ENCODE measurements at places on chromosomes 3 and 15.

GRCh38 chr3:155748611-155749365 lies 3.9 kb upstream of the PLCH1 start:
- DNase-seq = no peak

GRCh38 chr3:146589899-146590508 lies 15.1 kb downstream of the PLSCR5 start:
- peak; percentile 2 for DNase-seq

DNA sequence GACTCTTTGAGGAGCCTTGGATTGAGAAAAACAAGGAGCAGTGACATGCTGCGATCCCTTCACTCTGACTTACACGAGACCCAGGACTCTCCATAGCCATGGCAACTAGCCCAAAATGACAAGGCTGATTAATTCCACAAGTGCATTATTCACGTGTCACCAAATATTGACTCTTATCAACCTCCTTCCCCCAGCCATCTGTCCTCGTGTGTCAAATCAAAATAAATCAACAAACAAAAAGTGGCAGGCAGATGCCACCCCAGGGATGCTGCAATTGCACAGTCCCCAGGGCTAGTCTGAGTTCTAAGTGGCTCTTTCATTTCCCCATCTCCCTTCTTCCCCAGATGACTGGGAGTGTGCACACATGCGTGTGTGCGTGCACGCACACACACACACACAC lies 104.9 kb downstream of the AQP9 start:
- DNase-seq = no peak

- no peak for DNase-seq
These were observed 40.5 kb downstream of the ANO10 start for GRCh38 chr3:43581343-43581742.

GRCh38 chr3:24688446-24689148 lies 193.9 kb upstream of the THRB start:
- no peak for DNase-seq

DNA sequence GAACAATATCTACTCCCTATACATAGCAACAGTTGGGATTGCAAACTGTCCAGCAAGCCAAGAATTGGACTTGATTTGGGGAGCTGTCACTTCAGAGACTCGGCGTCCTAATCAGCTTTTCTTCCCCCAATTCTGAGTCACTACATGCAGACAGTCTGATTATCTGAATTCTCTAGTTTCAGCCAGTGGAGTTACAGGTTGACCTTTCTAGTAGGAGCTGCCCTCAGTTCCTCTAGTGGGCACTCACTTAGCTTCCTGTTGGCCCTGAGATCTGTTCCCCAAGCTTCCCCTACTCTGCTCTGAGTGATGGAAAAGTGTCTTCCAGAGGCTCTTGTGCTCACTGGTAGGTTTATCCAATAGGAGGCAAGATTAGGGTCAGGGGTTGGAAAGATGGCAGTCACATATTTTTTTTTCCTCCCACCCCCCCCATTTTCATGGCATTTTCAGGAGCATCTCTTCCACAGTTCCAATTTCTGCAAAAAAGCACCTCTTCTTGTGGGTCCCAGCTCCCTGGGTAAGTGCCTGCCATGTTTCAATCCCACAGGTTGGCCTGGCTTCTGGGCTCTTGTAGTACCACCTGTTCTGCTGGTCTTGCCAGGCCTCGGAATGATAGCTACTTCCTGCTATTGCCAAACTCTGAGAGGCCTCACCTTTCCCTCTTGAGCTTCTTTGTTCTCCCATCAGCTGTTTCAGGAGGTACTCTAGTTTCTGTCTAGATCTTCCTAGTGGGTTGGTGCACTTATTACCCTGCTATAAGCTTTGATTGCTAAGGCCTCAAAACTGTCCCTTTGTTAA lies 182.2 kb downstream of the RAP2B start:
- no peak for DNase-seq

DNA sequence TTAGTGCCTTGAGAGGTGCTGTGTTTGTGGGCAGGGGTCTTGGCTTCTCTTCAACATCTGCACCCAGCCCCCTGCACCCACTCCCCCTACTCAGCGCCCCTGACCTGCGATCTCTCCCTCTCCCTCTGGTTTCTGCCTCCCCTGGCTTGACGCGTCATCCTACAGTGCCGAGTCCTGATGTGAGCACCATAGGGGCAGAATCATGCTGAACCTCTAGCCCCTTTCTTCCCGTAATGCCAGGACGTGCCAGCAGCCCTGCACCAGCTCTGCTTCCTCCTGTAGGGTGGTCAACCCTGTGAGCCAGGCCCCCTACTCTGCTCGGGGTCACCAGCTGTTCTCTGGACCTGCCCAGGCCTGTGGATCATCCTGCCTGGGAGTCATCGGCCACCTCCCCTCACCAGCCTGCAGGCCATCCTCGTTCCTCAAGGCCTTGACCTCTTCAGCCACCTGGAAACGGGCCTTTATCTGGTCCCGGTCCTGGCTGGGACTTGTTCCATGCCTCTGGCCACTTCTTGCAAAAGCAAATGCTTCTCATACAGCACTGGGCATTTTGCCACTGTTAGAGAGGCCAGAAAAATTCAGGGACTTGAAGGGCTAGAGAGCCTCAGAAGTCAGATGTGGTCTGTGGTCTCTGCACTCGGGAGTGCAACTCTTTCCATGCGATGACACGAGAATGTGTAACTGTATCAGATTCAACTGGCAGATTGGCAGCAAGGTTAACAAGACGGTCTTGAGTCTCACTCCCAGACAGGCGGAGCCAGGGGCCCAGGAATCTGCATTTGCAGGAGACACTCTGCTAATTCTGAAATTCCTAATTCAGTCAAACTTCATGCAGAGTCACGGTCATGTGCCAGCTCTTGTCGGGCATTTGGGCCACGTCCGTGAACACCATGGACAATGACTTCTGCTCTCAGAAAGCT lies 16.7 kb upstream of the KLF15 start:
- DNase-seq = no peak

GRCh38 chr3:16936233-16936632 lies 51.5 kb downstream of the PLCL2 start:
- peak; percentile 21 for DNase-seq

- DNase-seq = no peak
These were observed 27.7 kb downstream of the ABHD17C start for GRCh38 chr15:80722811-80723210.

DNA sequence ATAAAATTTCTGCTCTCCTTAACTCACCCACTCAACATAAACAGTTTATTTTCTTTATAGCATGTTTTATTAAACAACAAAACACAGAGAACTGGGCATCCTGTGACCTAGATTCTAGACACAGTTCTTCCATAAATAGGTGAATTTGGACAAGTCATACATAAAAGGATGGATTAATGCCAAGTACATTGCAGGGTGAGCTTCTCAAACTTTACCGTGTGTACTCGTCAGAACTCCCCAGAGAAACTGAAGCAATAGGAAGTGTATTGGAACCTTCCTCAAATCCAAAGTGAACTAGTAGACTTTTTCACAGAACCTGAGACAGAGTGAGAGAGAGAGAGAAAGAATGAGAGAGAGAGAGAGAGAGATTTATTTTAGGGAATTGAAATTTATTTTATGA lies 139.7 kb downstream of the CD47 start:
- no peak for DNase-seq

- peak; percentile 55 for DNase-seq
These were observed 12.0 kb downstream of the MESD start for GRCh38 chr15:80977627-80978036.

DNA sequence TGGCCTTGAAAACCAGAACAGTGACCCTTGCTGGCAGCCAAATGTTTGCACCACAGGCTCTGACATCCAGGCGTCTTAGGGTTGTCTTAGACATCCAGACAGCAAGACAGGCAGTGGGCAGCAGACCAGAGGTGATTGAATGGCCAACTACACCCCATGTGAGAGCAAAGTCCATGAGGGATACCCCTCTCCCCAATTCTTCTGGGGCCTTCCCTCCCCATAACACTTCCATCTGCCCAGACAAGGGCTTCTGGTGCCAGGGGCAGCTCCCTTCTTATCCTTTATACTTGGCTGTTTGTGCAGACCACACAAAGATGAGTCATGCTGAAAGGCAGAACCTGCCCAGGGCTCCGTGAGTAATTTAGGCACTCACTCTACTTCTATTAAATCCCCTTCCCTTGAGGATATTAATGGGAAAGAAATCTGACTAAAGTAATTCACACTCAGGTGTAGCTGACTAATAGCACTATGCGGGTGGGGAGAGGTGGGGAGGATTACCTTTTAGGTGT lies 257.9 kb downstream of the UACA start:
- no peak for DNase-seq

- DNase-seq = no peak
These were observed 7.6 kb downstream of the TEX264 start for GRCh38 chr3:51678641-51679040.

DNA sequence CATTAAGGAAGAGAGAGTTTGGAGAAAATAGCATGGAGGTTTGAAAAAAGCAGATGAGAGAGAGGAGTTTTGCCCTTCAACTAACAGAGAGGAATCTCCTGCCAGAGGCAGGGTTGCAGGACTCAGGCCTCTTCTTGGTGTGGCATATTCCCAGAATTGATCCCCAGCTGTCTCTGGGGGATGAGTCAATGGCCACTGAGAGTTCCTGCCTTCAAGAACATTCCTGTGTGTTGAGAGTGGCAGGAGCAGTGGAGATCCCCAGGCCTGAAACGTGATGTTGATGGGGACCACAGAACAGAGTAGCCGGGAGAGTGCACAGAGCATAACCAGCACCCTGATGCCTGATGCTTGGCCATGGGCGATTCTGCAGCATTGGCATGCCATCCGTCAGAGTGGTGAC lies 348.4 kb upstream of the THBS1 start:
- no peak for DNase-seq

- no peak for DNase-seq
These were observed 468.5 kb upstream of the KCNMB2 start for GRCh38 chr3:178067721-178068120.

DNA sequence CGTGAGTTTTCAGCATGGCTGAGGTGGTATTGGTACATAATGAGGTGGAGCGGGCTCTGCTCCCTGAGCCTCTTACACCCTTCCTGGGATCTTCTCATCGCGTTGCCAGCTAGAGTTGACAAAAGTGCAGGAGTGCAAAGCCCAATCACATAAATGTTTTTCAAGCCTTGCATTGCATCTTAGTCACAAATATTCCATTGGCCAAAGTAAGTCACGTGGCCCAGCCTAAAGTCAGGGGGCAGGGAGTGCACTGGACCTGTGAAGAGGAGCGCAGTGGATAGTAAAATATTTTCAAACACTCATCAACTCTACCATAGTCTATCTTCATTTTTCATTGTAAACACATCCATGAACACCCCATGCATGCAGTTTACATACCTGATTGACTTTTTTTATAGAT lies 329.8 kb upstream of the NR2E3 start:
- no peak for DNase-seq

GRCh38 chr15:52493968-52494367 lies 34.7 kb downstream of the MYO5A start:
- DNase-seq = no peak

DNA sequence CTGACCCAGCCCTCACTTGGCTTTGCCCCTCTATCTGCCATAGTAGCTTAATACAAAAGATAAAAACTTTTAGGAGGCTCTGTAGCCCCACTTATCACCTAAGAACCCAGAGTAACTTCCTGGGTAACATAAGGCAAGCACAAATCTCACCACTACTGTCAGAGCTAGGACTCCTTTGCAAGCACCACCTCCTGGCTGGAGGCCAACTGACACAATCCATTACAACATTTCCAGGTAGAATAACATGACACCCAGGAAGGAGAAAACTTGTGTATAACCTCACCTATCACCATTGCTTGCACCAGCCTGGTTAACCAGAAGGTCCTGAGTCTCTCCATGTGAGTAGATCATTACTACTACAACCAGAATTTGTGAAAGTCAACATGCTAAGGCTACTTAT lies 230.0 kb downstream of the TUSC7 start:
- DNase-seq = no peak

- no peak for DNase-seq
These were observed 101.2 kb downstream of the ST8SIA2 start for GRCh38 chr15:92494806-92495336.

DNA sequence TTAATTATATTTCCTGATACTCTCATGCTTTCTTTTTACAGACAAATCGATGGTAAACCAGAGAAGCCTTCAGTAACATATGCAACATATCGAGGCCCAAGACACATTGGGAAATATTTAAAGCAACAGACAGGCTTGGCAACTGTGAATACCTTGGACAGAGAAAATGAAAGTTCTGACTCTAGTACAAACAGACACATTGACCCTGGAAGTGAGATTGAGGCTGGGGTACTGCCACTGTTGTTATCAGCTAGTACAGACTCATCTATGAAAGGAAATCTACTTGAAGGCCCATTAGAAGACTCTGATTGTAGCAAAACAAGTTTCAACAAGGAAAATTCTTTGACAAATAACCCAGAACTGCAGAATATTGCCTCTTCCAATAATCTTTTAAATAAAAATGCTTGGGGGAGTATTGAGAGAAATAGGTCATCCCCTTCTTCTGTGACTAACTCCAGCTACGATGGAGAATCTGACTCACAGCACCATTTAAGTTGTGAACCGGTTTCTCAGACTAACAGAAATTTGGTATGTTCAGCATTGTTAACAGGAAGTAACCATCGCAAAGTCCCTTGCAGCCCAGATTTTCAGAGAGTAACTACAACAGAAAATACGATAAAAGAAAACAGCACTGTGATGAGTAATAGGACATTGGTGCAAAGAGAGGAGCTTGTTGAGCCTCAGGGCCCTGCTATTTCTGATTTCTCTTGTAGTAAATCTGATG lies 50.2 kb downstream of the CRYBG3 start:
- peak; percentile 22 for DNase-seq

DNA sequence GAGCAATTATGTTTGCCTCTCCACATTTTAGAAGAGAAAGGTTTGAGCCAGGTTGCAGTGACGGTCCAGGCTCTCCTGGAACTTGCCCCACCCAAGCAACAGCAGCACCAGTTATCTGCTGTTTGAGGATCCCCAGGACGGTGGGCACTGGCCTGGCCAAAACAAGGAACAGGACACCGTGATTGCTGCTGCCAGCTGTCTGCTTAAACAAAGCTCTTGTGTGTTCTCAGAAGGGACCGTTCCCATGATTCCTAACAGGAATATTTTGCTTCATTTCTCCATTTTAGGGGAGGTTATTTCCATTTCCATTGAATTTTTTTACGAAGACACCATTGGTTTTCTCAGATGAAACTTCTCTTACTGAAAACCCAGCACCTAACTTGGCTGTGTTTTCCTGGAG lies 66.4 kb upstream of the RPL35A start:
- DNase-seq = no peak

- peak; percentile 51 for DNase-seq
These were observed 26.9 kb downstream of the PIERCE2 start for GRCh38 chr15:55434989-55435825.

GRCh38 chr3:72446218-72447058 lies 401.8 kb downstream of the SHQ1 start:
- DNase-seq = peak; percentile 35

GRCh38 chr3:23996095-23996524 lies 51.0 kb downstream of the NR1D2 start:
- no peak for DNase-seq

GRCh38 chr15:51403072-51403878 lies 61.8 kb downstream of the GLDN start:
- no peak for DNase-seq

- no peak for DNase-seq
These were observed 117.5 kb downstream of the PDCD6IP start for GRCh38 chr3:33915796-33916546.

Measured in CD4-positive, alpha-beta T cell treated with Interleukin-12 subunit alpha and Interleukin-12 subunit beta, for 1 hour (primary cell).